NCI-H1436 (cell line): ENCODE measurements at places on chromosomes 11 and 22.

DNA sequence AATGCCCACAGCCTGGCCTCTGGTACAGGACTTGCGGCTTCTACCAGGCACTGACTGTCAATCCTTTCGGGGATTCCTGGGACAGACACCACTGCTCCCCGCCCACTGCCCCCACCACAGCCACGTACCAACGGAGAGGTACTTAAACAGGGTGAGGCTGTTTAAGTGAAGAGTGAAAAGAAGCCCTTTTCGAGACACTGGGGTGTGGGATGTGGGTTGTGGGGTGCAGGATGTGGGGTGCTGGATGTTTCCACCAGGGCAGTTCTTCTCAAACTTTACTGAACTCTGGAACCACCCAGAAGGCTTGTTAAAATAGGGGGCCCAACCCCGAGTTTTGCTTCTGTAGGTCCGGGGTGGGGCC lies 34.2 kb upstream of the PRR5 start:
- no peak for DNase-seq

- DNase-seq = no peak
Observed at GRCh38 chr11:35151241-35151640, 12.3 kb downstream of the CD44 start.

DNA sequence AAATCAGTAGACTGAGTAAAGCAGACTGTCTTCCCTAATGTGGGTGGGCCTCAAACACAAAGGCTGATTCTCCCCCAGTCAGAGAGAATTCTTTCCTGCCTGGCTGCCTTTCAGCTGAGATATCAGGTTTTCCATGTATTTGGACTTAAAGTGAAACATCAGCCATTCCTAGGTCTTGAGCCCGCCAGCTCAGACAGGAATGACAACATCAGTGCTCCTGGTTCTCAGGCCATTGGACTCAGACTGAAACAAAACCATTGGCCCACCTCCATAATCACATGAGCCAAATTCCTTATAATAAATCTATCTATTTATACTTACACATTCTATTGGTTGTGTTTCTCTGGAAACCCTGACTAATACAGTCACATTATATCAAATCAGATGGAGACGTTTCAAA lies 56.7 kb upstream of the CLPB start:
- no peak for DNase-seq

- DNase-seq = no peak
Observed at GRCh38 chr22:47202819-47203553, 440.5 kb downstream of the TBC1D22A start.

- DNase-seq = no peak
Observed at GRCh38 chr11:75920848-75921247, 105.8 kb downstream of the UVRAG start.

- no peak for DNase-seq
Observed at GRCh38 chr11:44190883-44191230, 95.4 kb downstream of the EXT2 start.

DNA sequence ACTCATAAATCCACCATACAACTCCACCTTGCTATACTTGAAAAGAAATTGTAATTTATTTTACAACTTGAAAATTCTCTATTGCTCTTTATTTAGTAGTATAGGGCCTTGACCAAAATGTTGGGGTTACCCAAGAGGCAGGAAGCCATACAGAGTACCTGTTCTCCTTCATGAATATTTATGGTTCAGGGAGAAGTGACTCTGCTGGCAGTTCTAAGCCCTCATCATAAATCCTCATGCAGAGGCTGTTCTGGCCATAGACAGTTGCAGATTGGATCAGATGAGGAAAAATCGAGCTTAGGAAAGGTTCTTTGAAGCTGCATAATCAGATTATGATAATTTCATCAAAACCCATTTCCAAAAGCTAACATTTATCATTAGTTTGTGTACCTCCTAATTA lies 449.4 kb upstream of the TENM4 start:
- DNase-seq = no peak

- no peak for DNase-seq
Observed at GRCh38 chr11:18706330-18707243, 8.0 kb downstream of the TMEM86A start.

DNA sequence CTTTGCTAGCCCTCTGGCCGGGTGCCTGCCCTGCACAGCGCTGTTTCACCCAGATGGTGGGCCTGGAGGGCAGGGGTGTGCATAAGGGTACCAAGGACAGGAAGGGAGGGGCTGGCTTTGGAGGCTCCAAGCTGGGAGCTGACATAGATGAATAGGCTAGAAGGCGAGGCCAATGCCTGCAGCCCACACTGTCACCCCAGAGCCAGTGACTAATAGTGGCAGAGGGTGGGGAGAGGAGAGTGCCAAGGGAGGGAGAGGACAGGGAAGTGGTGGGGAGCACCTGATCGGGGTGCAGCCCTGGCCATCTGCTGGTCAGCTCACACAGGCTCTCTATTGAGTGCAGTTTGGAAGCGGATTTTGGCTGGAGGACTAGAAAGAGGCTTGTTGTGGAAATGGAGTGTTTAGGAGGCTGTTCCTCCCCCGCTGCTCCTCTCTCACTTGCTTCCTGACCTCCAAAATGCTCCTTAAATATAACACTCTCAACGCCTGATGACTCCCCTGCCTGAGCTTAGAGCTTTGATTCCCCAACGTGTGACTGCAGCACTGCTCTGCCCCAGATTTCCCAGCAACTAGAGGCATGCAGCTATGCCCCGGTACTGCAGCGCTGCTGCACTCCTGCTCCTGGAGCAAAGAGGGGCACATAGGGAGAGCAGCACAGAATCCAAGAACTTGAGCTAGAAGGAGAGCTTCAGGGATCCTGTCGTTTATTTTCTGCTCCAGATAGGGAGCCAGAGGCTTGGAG lies 89.2 kb downstream of the GRAMD1B start:
- DNase-seq = no peak
